ENCODE measurements at places on chromosomes 3 and 15. TPM values are rescaled to one million over a fixed set of nuclear protein-coding genes. Genes with fewer than 3 reads are reported as not detected.

- peaks cover 25% of the 10 kb centered on the region for H3K4me1 ChIP-seq
- no peak for DNase-seq
- H3K36me3 ChIP-seq, result no peaks in the 10 kb centered on the region
- H3K4me3 ChIP-seq, result no peak overlapping the region
- H3K27ac ChIP-seq, result no peak overlapping the region
- H3K27me3 ChIP-seq, result peaks cover 97% of the 10 kb centered on the region
These were observed 12.4 kb upstream of the SOX2 start for GRCh38 chr3:181699171-181699903.

- no peak overlapping the region for H3K27ac ChIP-seq
- H3K4me3 ChIP-seq, result no peak overlapping the region
- no peaks in the 10 kb centered on the region for H3K4me1 ChIP-seq
- H3K36me3 ChIP-seq, result no peaks in the 10 kb centered on the region
- H3K27me3 ChIP-seq, result no peaks in the 10 kb centered on the region
These were observed 225.7 kb downstream of the MEX3B start for GRCh38 chr15:81819924-81820635.

GRCh38 chr3:72474775-72475174 lies 373.5 kb downstream of the SHQ1 start:
- no peak for DNase-seq
- no peaks in the 10 kb centered on the region for H3K36me3 ChIP-seq
- H3K27ac ChIP-seq, result no peak overlapping the region
- H3K27me3 ChIP-seq, result no peaks in the 10 kb centered on the region

DNA sequence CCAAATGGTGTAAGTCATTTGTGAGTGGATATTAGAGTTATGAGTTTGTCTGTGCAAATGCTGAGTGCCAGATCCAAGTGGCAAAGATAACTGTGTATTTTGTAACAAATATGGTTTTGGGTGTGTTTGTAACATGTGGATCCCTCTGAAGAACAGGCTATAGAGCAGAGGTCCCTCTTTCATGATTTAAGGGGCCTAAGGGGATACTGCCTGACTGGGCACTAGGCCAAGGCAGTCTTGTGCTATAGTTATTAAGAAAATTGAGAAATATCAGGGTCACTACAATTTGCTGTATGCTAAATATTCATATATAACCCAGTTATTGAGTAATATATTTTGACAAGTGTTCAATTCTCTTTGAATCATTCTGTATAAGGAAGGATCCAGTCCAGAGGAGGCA lies 555.6 kb upstream of the RGMA start:
- H3K4me3 ChIP-seq, result no peak overlapping the region
- H3K36me3 ChIP-seq, result no peaks in the 10 kb centered on the region
- no peaks in the 10 kb centered on the region for H3K27me3 ChIP-seq
- H3K27ac ChIP-seq, result no peak overlapping the region

GRCh38 chr15:28002136-28002861 lies 96.8 kb downstream of the OCA2 start:
- H3K4me3 ChIP-seq, result no peak overlapping the region
- H3K4me1 ChIP-seq, result no peaks in the 10 kb centered on the region
- no peak overlapping the region for H3K27ac ChIP-seq
- no peaks in the 10 kb centered on the region for H3K36me3 ChIP-seq
- no peak for DNase-seq

DNA sequence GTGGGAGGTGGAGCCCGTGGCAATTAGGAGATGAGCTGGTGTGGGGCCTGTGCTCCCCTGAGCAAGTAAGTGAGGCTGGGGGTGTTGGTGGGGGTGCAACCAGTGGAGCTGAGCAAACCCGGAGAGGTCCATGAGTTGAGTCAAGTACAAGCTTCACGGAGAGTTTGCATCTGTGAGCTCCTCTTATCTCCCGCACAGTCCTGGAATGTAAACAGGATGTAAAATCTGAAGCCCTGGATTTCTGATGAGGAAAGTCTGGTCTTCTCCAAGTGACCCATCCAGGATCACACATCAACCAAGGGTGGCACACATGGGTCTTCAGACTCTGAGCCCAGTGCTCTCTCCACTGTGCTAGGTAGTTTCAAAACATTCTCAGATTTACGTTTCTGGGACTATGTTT lies 67.8 kb downstream of the LSM3 start:
- H3K27ac ChIP-seq, result no peak overlapping the region
- H3K4me3 ChIP-seq, result no peak overlapping the region
- no peak for DNase-seq

GRCh38 chr3:145326666-145327065 lies 834.3 kb downstream of the PLOD2 start:
- H3K4me3 ChIP-seq, result no peak overlapping the region
- H3K27me3 ChIP-seq, result no peaks in the 10 kb centered on the region
- H3K27ac ChIP-seq, result no peak overlapping the region
- H3K36me3 ChIP-seq, result no peaks in the 10 kb centered on the region
- H3K4me1 ChIP-seq, result no peaks in the 10 kb centered on the region

- no peak overlapping the region for H3K4me3 ChIP-seq
- H3K27ac ChIP-seq, result no peak overlapping the region
- peaks cover 13% of the 10 kb centered on the region for H3K4me1 ChIP-seq
- H3K36me3 ChIP-seq, result no peaks in the 10 kb centered on the region
- no peak for DNase-seq
- H3K27me3 ChIP-seq, result no peaks in the 10 kb centered on the region
These were observed 53.7 kb downstream of the LSAMP start for GRCh38 chr3:116391296-116392201.

DNA sequence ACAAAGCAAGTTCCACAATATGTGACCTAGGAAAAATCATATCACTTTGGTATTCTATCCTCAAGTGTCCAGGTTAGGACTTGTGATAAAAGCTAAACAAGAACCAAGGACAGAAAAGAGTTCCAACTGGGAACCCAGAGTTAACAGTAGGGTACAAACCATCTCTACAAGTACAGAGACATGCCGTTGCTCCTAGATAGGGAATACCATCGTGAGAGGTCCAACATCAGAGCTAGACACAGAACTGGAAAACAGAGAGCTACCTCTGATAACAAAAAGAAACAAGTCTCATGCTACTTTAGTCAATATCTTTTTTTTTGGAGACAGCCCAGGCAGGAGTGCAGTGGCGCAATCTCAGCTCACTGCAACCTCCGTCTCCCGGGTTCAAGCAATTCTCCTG lies 37.8 kb downstream of the SMARCC1 start:
- H3K27me3 ChIP-seq, result no peaks in the 10 kb centered on the region
- no peak for DNase-seq
- H3K27ac ChIP-seq, result no peak overlapping the region
- no peak overlapping the region for H3K4me3 ChIP-seq

The UQCC5 gene
- 11.8 TPM for polyA plus RNA-seq

Measured in sigmoid colon (tissue), 7 donors.